Epithelial cell of umbilical artery (primary cell): ENCODE measurements at places on chromosomes 2 and 18. TPM values are rescaled to one million over a fixed set of nuclear protein-coding genes. Genes with fewer than 3 reads are reported as not detected.

Gene TUBA4A
- total RNA-seq, result 5.3 and 8.8 TPM in 2 replicates

Gene IGFBP2
- total RNA-seq, result 151 and 164 TPM in 2 replicates

Gene HIBCH
- total RNA-seq, result 11.0 and 25.7 TPM in 2 replicates

Gene GPR39
- not detected in 2 replicates for total RNA-seq

Gene SERPINB4
- under 0.01 and 0.15 TPM in 2 replicates for total RNA-seq

Gene C2orf42
- total RNA-seq, result 11.0 and 16.7 TPM in 2 replicates

Gene IFIH1
- total RNA-seq, result 8.4 and 60.8 TPM in 2 replicates

Gene HSBP1L1
- 3.9 and 4.9 TPM in 2 replicates for total RNA-seq

Gene MARCHF4
- total RNA-seq, result 3.2 and 6.2 TPM in 2 replicates
